ENCODE measurements at places on chromosomes 7 and 10.

DNA sequence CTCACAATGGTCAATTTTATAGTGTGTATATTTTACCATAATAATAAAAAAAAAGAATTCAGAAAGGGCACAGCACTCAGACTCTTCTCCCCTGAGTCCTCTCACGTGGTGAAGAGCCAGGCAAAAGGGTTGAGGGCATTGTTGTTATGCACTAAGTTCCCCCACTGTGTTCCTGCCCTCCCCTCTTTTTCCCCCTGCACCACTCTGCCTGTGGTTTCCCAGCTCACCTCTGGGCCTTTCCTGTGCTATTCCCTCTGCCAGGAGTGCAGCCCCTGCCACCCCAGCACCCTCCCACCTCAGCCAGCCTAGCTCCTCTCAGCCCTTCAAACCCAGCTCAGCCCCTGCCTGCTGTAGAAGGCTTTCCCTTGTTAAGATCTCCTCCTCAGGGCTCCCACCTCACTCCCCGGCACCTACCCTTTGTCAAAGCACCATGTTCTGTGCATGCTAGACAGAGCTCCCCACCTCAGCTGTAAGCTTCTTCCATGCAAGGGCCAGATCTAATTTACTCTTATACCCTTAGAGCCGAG is 108.5 kb downstream of the KCNMA1 start:
- no peak for DNase-seq

- no peak for DNase-seq
These were observed 2.2 kb downstream of the TRIL start for GRCh38 chr7:28955718-28956607.

GRCh38 chr10:102565793-102566192 is 62.0 kb downstream of the SUFU start:
- no peak for DNase-seq

DNA sequence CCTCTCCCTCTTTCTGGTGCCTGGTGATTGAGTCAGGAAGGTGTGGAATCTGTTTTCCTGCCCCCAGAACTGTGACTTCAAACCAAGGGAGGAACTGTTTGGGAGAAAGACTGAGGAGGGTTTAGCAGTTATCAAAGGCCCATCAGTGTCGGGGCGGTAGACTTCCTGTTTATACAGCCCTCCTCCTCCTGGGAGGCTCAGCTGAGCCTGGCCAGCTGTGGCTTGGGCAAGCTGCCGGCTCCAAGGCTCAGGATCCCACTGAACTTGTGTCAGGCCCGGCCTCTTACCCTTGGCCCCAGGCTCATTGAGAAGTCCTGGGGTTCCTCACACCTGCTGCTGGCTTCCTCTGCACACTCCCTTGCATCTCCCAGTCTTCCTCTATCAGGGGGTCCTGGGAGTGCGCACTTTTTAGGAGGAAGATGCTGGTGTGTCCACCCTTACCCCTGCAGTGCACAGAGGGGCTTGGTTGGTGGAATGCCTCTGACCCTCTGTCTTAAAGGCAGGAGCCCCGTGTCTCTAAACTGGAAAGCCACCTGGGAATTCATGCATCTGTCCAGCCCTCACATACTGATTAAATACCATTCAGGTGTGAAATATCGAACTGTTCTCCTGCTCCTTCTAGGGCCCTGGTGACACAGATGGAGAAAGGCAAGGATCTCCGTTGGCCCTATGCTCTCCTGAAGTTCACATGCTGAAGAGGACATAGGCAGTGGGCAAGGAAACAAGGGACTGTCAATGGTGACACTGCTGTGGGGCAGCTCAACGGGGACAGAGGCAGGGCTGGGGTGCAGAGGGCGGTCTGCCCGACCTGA is 32.4 kb downstream of the CXCL12 start:
- no peak for DNase-seq

GRCh38 chr10:84541289-84541637 is 212.9 kb downstream of the CCSER2 start:
- no peak for DNase-seq

DNA sequence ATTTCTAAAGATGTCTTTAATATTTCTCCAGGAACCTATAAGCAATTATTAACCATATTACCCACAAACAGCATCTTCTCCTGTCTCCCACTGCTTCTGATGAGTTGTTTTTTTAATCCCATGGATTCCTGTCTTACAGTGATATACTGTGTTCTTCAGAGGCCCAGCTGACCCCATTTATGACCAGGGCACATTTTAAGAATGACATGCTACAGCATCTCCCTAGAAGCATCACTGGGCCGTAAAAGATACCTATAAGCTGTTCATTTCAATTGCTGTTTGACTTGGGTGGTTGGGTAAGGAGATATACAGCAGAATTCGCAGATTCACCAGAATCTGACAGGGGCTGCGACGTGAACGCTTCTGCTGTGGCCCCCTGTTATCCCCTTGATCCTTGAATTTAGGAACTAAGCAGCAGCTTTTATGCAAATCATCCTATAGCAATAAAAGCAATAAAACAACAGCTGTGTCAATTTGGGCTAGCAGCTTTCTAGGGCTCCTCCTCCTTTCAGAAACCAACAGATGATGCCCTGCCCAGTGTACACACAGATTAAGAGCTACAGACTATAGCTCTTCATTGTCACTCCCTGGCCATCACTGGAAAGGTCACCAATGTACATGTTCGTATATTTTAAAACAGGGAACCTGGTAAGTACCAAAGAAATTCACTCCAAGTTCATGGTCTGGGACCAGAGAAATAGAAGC is 86.8 kb downstream of the CPEB3 start:
- DNase-seq = no peak
